Neural progenitor cell (in vitro differentiated cells): ENCODE measurements at places on chromosomes 11 and 22.

- DNase-seq: no peak
Measured at GRCh38 chr11:33867561-33867960, 24.3 kb downstream of the LMO2 start.

DNA sequence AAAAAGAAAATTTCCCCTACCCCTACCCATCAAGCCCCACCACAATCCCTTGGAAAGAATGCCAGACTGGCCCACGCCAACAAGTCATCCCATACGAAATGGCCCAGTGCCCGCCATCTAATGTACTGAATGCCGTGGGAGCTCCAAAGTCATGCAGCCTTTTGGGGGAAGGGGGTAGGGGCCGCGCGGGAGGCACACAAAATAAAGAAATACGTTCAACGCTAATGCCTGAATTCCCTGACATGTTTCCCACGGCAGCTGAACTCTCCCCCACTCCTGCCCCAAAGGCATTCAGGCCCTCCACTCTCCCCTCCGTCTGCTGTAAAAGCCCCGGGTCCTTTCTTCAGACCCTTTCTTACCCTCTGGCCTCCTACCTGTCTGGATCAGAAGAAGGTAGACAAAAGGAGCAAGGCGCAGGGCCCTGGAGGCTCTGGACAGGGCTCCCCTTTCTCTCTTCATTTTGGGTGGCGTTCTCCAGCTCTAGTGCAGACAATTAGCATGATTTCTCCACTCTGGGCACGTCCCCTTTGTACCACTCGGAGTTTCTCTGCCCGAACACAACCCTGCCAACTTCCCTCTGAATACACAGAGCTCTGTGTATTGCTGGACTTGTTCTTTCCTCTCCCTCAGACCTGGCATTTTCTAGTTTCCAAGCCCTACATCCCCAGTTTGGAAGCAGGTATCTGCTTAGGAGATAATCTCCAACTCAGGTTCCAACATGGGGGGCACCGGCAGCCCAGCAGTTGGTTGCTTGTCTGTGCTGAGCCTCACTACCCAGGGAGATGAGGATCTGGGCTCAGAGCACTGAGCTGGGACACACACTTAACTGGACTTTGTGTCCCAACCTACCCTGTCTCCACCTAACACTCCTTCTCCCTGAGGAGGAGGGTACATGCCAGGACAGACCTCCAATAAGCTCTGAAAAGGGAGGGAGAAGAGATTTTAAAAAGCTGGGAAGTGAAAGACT lies at the start of gene HEPACAM:
HEPACAM (minus strand) TSS at position 500 of the 967 bp plus-strand sequence; CDS start at position 459, 41 bp downstream.
- DNase-seq: no peak

GRCh38 chr11:8167796-8168195 lies 1.0 kb downstream of the RIC3 start:
- peak; percentile 46 for DNase-seq

- DNase-seq: no peak
Measured at GRCh38 chr22:42190274-42190673, 59.7 kb upstream of the CYP2D6 start.

DNA sequence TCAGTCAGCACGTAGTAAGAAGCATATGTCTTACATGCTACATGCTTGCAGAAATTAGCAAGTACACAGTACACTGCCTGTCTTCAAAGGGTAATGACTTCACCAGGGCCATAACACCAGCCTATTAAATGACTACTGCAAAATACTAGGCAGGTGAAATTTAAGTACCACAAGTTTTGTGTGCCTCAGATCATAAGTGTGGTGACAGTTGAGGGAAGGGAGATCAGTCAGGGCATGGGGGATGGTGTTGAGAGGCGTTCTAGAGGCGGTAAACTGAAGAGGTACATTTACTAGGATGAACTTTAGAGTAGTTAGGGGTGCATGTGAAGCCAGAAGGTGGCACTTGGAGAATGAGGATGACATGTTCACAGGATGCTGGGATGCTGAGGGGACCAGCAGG lies 22.0 kb downstream of the AMOTL1 start:
- DNase-seq: no peak

DNA sequence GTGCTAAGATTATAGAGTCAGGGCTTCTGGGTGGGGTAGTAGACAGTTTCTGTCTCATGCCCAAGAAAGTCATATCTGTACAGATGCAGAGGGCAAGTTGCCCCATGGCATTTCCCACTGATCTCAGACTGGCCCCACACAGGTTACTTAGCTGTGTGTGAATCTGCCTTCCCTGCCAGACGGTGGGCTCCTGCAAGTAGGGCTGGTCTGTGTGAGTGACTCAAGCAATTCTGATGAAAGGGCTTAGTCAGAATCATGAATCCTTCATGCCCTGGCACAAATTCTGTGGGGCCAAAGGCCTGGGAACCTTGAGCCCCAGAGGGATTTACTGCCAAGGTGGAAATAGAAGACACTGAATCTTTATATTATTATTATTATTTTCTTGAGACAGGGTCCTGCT lies 30.4 kb downstream of the USH1C start:
- no peak for DNase-seq

DNA sequence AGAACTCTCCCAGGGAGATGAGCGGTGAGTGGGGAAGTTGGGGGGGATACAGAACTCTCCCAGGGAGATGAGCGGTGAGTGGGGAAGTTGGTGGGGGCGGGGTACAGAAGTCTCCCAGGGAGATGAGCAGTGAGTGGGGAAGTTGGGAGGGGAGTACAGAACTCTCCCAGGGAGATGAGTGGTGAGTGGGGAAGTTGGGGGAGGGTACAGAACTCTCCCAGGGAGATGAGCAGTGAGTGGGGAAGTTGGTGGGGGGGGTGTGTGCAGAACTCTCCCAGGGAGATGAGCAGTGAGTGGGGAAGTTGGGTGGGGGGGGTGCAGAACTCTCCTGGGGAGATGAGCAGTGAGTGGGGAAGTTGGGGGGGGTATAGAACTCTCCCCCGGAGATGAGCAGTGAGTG lies 186.5 kb downstream of the SHANK2 start:
- no peak for DNase-seq

DNA sequence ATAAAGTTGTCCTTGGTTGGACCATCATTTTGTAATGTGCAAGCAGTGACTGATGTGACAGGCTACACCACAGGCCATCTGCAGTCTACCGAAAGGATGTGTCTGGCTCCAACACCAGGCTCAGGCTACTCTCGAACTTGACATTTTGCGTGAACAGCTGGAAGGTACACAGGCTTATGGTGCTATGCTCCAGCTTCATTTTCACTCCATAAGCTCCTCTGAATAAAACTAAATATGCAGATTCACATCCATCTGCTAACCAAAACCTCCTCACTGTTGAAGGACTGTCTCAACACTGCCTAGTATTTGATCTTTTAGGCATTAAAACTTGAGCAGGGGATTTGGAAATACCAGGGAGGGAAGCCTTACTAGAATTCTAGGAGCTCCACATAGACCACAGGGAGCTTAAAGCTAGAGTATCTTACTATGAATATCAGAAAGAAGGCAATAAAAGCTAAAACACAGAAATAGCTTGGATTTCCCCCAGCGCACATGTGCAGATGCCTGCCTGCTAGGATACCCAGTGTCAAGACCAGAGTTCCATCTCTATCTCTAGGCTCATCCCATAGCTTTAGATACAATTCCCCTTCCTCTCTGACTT lies 383.9 kb upstream of the FAT3 start:
- no peak for DNase-seq

- DNase-seq: no peak
Measured at GRCh38 chr11:77883775-77884174, 62.8 kb downstream of the AAMDC start.

- DNase-seq: no peak
Measured at GRCh38 chr11:12149672-12150225, 39.4 kb downstream of the MICAL2 start.

GRCh38 chr11:125376856-125377255 lies 119.2 kb downstream of the FEZ1 start:
- DNase-seq: no peak

DNA sequence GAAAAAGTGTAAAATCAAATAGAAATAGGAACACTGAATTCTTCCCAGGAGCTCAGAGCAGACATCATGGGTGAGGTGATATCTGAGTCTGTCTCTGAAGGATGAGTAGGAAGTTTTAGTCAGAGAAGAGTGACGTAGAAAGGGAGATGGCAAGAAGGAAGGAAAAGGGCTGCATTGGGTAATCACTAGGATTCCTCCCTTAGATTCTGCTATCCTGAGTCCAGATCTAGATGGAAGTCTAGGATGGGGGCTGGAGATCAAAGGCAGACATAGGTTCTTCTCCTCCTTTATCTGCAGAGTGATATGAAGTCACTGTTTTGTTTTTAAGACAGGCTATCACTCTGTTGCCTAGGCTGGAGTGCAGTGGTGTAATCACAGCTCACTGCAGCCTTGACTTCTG lies 30.4 kb downstream of the POU2F3 start:
- DNase-seq: no peak

DNA sequence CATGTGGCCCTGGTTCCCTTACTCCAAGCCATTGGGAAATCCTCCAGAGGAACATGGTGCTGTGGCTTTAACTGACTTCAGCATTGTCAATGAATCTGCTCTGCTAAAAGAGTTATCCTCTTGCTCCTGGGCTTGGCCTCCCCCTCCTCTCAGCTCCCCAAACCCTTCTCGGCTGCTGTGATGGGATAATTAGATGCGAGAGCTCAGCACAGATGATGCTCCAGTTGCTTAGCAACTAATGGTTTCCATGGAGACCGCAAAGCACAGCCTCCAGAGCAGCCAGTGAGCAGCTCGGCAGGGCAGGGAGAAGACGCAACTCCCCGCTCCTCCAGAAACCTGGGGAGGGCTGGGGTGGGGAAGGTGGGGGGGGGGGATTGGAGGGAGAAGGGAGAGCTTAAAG lies 2.8 kb upstream of the UPK2 start:
- peak; percentile 94 for DNase-seq
